ENCODE measurements at places on chromosomes 3 and 15. TPM values are rescaled to one million over a fixed set of nuclear protein-coding genes. Genes with fewer than 3 reads are reported as not detected.

GRCh38 chr3:40020689-40021088, 211.3 kb downstream of the MYRIP start:
- DNase-seq: no peak

DNA sequence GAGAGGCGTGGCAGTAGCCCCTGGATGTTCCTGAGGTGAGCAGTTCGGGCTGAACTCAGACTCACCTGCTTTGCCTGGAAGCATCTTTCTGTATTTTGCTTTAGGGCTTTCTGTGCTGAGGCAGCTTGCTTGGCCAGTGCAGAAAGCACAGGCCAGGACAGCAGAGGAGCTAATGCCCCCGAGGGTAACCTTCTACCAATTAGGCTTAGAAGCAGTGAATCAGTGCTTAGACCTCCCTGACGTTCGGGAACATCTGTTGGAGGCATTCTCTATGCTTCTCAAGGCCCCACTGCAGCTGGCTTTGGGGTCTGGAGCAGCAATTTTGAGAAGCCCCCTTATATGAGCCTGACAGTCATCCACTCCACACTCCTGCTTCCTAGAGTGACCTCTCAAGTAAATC, 350.7 kb upstream of the PROK2 start:
- DNase-seq: no peak

- no peak for DNase-seq
Measured at GRCh38 chr3:125662675-125663074, 67.4 kb upstream of the OSBPL11 start.

DNA sequence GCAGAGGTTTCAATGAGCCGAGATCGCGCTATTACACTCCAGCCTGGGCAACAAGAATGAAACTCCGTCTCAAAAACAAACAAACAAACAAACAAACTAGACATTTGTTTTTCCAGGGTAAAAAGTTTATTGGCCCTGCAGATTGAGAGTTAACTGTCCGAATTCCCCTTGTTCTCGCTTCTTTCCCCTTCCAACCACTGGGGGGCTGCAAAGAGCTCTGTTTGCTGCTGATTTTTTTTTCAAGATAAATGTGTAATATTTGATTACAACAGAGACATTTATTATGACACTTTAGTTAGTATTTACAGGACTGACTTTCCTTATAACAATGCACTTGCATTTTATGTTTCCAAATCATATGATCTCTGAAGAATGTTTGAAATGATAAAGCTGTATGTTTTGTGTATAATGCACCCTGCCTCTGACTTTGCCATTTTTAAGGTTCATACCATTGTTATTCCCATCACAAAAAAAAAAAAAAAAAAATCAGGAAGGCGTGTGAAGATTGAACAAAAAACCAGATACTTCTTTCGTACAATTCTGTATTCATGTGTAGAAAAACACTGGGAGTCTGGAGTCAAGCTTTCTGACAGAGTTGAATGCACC, 2.8 kb downstream of the CLSTN2 start:
- DNase-seq: no peak

DNA sequence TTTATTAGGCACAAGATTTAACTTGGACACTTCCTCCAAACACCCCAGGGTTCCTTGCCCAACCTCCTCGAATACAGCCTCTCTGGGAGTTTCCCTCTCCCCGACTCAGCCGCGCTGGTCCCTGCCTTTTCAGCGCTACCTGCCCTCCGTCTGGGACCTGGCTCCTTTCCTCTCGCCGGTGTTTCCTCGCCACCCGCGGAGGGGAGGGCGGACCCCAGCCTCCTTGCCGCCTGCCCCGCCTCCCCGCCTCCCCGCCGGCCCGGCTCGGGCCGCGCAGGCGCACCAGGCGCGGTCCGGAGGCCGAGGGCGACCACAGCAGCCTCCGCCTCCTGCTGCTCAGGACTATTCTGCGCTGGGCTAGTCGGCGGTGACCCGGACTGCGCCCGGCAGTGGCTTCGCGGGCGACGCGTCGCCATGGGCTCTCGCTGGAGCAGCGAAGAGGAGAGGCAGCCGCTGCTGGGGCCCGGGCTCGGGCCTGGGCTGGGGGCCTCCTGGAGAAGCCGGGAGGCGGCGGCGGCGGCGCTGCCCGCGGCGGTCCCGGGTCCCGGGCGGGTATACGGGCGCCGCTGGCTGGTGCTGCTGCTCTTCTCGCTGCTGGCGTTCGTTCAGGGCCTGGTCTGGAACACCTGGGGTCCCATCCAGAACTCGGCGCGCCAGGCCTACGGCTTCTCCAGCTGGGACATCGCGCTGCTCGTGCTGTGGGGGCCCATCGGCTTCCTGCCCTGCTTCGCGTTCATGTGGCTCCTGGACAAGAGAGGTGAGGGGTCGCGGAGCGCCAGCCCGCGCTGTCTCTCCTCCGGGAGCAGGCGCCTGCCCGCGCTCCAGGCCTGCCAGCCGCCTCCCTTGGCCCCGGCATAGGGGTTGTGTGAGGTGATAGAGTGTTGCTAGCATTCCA, at the start of gene SLC49A4:
TSS of gene SLC49A4 (plus strand) at position 291 of the 895 bp plus-strand sequence. CDS start at position 415, 124 bp downstream.
- peak; percentile 92 for DNase-seq

GRCh38 chr15:39713846-39714245, 68.8 kb downstream of the FSIP1 start:
- DNase-seq: no peak

GRCh38 chr15:85631018-85631417, 163.7 kb downstream of the KLHL25 start:
- no peak for DNase-seq

GRCh38 chr3:178777718-178778411, 241.6 kb downstream of the KCNMB2 start:
- no peak for DNase-seq

DNA sequence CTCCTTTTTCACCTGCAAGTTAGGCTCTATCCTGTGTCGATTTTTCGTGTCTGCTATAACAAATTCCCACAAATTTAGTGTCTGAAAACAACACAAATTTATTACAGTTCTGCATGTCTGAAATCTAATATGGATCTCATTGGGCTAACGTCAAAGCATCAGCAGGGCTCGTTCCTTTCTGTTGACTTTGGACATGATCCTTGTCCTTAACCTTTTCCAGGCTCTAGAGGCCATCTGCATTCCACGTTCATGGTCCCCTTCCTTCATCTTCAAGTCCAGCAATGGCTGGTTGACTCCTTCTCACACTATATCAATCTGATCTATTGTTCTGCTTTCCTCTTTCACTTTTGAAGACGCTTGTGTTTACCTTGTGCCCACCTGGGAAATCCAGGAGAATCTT, 165.7 kb upstream of the RARB start:
- no peak for DNase-seq

DNA sequence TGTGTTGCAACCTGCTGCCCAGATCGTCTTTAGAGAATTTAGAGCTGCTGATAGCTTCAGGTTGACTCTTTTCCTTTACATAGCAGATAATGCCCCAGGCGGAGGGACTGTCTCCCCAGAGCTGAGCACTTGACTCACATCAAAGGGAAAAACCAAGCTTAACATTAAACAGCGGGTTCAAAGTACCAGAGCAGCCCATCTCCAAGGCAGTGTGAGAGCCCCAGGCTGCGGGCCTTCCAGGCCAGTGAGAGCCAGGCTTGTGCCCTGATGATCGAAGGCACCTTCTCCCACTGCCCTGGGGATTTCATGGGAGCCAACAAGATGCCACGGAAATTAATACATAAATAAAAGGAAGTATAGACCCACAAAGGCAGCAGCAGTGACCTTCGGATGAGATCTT, 275.6 kb downstream of the XXYLT1 start:
- no peak for DNase-seq

MAP6D1 gene
- total RNA-seq: 1.8 TPM

CHMP2B gene
- 25.0 TPM for total RNA-seq

ICE2 gene
- total RNA-seq: 65.9 TPM

CILP gene
- total RNA-seq: 0.36 TPM

ADIPOQ gene
- not detected for total RNA-seq

SMCO1 gene
- total RNA-seq: not detected

SAMD7 gene
- 0.12 TPM for total RNA-seq

HDDC3 gene
- 23.9 TPM for total RNA-seq

GSK3B gene
- total RNA-seq: 35.5 TPM
